GM03348 (cell line): ENCODE measurements at places on chromosomes 12 and 14.

DNA sequence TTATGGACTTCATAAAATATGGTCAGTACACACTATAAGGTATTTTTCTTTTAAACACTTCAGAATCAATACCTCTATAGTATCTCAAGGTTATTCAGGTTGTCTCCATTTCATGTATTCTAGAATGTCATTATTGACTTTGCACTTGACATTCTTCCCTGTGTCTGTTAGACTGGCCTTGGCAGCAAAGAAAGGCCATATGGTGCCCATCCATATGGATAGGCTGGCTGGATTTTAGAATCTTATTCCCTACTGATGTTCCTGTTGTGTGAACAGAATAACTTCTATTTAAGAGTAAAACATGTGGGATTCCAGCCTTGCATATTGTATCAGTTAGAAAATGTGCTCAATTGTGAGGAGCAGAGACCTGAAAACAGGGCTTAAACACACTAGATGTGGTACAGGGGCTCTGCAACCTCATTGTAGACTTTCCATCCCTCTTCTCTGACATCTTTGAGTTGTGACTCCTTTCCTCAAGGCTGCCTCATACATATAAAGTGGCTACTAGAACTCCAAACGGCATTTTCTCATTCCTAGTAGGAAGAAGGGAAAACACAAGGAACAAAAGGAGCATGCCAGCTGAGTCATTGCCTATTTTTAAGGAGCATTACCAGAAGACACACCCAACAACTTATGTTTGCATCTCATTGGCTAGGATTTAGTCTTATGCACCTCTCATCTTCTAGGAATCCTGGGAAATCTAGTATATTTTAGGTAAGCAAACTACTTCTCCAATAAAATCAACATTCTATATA lies 221.2 kb upstream of the TMPO start:
- no peak for DNase-seq

- no peak for DNase-seq
Observed at GRCh38 chr14:24231263-24232120, 675 bp downstream of the NEDD8 start.

DNA sequence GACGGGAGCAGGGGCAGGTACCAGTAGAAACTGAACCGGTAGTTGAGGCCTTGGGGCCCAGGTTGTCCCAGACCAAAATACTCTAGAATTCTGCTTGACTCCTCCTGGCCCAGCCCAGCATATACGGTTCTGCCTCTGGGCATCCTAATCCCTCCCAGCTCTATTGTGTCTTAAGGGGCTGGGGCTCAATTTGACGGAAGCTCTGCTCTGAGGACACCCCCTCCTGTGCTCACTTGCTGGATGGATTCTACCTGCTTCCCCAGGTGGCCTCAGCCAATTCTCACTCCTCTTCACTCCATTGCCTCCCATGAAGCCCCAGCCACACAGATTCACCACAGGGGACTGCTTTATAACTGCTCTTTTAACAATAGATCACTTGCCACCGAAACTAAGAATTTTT lies 219.5 kb upstream of the FKBP4 start:
- DNase-seq, result no peak

DNA sequence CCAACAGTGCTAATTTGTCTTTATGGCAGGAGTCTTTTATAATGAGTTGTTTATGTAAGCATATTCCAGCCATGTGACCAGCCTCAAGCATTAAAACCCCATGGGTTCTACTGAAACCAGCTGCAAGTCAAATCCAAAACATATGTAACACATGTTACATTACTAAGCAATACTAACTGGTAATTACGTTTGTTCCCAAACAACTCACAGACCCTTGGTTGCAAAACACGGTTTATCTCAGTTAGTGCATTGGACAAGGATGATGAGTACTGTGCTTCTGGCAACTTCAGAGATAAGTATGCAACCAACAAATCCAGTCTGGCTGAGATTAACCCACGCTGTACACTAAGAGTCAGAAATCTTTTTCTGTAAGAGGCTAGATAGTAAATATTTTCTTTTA lies 110.1 kb upstream of the FAR2 start:
- DNase-seq, result peak; percentile 69

DNA sequence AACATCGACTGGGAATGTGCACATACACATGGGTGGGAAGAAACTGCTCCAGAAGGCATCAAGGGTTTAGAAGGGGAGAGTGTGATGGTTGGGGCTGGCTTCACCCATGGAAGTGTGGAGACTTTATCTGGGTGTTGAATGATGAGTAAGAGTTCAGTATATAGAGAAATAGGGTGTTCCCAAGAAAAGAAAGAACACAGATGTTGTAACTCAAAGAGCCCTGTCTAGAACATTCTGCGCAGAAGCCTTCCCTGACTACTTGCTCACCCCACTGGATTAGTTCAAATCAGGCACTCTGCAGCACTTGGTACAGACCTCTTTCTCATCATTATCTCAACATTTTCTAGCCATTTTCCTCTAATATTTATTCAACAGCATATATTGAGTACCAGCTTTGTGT lies 491.7 kb downstream of the SNAPC1 start:
- no peak for DNase-seq

GRCh38 chr12:94047781-94048567 lies 100.4 kb upstream of the PLXNC1 start:
- DNase-seq, result no peak
